ENCODE measurements at places on chromosomes 7 and 10.
A peak's percentile ranks its signal among the peaks of the same experiment; 100 is the strongest.

DNA sequence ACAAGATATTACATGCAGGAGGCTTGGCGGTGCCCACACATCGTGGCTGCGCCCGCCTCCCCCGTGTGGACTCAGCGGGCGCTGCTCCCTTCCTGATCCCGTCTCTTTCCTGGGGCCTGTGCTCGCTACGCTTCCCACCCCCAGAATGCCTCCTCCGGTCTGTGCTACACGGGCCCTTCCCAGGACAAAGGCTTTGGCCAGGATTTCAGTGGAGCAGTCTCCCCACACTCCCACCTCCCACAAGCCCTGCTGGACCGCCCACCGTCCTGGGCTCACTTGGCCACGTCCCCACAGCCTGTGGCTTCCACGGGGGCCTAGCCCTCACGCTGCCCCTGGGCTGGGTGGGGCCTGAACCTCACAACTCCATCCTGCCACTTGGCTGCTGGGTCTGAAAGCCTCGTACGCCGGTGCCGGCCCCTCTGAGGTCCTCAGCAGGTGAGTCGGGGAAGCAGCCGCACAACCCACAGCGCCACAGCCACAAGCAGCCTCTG is 17.3 kb downstream of the CFAP46 start:
- DNase-seq, result no peak

DNA sequence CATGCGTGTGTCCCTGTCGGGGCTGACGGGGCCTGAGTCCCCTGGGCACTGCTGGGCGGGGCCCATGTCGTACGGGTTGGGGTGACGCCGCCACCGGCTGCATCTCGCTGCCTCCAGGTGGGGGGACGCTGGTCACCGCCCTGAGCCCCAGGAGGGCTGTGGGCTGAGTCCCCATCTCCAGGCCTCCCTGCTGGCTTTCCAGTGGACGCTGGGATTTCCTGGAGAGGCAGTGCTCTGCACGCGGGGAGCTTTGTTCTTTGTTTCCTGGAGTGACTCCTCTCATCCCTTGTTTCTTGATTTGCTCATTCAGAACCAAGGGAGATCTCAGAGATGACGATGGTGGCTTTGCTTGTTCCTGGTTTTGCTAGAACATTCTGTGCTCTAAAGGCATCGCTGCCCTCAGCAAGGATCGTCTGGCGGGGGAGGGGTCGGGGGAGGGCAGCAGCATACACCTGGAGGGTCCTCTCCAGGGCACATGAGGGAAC is 21.0 kb downstream of the PWWP2B start:
- DNase-seq, result no peak

DNA sequence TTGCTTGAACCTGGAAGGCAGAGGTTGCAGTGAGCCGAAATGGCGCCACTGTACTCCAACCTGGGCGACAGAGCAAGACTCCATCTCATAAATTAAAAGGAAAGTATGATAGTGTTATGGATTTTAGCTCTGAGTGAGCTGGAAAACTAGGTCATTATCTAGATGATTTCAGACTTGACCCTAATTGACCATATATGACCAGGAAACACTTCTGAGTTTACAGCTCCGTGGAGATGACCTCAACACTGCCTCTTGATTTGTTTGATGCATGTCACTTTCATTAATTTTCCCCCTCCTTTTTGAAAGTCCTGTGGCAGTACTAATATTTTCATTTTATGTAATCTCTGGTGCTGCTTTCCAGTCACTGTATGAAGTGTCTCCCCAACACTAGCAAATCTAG is 7.8 kb upstream of the SEC61A2 start:
- DNase-seq, result no peak

DNA sequence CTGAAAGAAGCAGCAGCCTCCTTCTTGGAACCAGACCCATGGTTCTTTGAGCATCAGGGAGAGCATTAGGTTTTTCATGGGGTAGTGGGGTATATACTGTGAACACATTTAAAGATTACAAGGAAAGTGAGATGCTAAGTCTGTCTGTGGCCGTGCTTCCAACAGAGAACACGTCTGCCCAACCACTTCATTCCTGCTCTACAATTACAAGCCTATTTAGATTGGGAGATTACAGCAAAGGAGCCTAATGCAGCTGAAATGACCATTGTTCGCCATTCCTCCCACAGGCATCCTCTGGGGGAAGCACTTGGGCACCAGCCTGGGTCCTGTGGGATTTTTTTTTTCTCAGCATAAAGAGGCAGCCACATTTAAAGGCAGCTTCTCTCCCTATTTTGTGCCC is 536.4 kb downstream of the XPNPEP1 start:
- no peak for DNase-seq

DNA sequence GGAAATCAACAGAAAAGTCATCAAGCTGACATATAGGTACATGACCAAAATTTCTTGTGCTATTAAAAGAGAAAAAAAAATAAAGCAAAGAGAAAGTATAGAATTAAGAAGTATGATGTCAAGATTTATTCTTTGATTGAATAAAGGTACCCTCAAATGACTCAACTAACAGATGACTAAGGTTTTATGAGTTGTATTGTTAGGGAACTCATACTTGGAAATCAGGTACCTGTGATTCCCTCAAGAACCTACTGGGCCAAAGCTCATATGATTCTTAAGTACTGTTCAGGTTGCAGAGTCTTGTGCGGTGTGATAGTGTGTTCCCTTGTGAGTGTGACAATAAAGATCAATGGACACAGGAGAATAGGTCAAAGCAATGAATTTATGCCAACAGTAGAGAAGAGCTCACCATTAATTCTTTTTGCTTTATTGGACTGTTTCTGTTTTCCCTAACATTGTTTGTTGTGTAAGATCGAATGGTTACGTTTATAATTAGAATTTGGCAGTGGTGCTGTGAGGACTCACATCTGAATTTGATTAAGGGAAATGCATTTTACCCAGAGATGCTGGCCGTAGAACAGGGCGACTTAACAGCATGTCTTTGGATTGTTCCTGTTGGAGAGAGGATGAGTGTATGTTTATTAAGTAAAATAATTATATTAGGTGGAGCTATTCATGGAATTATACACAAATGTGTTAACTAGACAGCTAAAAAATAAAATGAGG is 293.2 kb upstream of the SEMA3D start:
- no peak for DNase-seq

GRCh38 chr10:26085549-26085948 is 131.0 kb upstream of the GAD2 start:
- DNase-seq, result no peak

DNA sequence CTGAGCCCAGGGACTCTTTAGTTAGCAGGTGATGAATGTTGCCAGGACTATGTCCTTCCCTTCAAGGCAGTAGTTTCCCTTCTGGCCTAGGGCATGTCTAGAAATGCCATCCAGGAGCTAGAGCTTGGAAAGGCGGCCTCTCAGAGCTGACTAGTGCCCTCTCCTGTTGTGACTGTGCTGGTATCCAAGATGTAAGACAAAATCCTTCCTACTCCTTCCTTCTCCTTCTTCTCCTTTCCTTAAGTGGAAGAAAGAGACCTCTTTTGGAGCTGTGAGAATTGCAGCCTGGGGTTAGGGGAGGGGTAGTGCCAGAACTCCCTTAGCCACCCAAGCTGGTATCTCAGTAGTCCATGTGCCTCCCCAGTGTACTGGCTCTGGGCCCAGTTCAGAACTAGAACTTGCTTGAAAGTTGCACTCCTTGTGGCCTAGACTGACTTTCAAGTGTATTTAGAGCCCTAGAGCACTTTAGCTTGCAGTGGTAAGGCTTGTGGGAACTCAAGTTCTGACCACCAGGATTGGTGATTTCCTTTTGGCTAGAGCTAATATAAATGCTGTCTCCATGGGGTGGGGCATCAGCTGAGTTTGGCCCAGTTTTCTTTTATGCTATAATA is 118.8 kb downstream of the NPSR1 start:
- DNase-seq, result no peak

DNA sequence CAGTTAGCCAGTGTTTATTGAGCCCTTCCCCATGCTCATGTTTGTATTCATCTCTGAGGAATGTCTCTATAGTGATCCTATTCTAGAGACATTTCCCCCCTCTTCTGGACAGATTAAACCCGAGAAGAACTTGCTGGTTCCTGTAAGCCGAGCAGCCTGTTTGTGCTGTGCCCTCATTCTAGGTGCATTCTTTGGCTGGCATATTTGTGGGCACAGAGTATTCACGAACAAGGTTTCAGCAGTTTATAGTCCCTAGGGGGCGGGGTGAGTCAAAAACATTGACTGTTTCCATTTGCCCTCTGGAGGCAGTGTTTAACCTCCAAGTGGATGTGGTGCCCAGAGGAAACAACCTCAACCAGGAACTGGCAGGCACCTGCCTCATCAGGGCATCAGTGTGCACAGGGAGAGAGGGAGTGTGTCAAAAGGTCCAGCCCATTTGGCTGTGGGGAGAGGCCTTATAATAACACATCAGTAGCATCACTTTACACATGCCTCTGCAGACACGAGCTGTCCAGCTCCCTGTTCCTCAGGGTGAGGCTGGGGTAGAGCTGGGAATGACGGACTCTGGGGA is 273.3 kb upstream of the LRGUK start:
- no peak for DNase-seq

DNA sequence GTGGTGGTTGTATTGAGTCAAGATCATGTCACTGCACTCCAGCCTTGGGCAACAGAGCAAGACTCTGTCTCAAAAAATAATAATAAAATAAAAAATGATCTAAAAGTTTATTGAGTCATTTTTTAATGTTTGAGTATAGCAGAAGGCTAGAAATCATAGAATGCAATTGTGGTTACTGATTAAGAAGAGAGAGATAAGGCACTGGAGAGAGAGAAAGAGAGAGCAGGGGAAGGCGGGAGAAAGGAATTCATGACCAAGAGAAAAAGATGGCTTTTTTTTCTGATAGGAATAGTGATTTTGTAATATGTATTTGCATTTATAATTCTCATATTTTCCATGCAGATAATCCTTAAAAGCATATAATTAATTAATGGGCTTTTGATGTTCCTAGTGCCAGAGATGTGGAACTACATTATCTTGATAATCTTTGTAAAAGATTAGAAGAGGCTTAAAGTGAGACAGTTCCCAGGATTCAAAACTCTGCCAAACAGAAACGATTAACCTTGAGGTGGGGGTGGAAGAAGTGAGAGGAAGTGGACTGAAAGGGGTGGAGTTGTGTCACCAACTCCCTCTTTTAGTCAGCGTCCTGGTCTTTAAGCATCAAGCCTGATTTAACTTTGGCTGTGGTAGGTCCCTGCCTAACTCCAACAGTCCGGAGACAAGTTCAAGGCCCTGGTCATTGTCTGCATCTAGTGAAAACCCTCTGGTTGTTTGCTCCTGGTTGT is 76.2 kb downstream of the CHN2 start:
- DNase-seq, result no peak

GRCh38 chr10:18607503-18608378 is 43.6 kb downstream of the NSUN6 start:
- no peak for DNase-seq

DNA sequence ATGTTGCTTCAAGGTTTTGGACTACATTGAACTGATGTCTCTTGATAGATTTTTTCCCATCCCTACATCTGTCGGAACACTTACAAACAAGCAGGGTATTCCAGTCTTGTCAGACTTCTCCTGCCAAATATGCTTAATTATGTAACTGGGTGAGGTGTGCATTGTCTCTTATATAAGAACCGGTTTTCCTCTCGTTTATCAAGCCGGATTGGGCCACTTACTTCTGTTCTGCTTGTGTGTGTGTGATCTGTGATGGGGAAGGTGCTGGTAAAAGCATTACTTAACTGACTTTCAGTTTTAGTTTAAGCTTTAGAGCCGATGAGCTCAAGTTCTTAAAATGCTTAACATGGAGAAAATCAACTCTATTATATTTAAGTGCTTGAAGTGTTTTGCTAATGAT is 57.9 kb downstream of the OTUD1 start:
- DNase-seq, result no peak

DNA sequence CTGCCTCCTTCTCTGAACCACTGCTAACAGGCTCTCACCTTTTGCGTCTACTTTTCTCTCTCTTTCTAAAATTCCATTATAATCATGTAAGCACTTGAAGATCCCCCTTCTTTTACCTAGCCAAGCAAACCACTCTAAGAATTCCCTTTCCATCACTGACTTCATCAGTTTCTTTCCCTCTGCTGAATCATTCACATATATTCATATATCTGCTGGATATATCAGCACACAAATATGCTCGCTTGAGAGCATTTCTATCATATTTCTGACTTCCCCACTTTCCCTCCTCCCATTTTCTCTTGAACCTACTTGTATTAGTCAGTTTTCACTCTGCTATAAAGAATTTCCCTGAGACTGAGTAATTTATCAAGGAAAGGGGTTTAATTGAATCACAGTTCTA is 84.2 kb upstream of the LRRN3 start:
- no peak for DNase-seq

DNA sequence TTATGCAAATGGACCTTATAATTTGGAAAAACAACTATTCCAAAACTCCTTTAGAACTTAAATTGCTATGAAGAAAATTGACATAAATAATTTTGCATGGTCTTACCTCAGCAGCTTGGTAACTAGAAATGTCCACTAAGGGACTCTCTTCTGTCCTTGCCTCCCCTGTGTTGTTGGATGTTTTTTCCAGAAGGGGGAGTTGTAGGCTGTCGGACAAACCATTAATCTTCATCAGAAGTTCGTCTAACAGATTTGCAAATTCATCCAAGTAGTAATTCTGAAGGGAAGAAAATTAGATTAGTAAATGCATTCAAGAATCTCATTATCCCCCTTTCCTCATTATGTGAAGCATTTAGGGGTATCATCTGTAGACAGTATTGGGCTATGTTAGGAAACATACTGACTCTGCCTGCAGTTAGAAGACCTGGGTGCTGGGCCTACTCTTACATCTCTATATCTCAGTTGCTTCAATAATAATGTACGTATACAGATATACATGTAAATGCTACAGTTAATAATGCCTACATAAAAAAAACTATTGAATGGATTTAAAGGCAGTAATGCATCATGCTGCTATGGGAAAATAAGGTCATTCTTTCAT is 155.6 kb downstream of the PKD1L1 start:
- DNase-seq, result no peak

GRCh38 chr10:86220626-86221025 is 146.0 kb downstream of the GRID1 start:
- DNase-seq, result no peak

DNA sequence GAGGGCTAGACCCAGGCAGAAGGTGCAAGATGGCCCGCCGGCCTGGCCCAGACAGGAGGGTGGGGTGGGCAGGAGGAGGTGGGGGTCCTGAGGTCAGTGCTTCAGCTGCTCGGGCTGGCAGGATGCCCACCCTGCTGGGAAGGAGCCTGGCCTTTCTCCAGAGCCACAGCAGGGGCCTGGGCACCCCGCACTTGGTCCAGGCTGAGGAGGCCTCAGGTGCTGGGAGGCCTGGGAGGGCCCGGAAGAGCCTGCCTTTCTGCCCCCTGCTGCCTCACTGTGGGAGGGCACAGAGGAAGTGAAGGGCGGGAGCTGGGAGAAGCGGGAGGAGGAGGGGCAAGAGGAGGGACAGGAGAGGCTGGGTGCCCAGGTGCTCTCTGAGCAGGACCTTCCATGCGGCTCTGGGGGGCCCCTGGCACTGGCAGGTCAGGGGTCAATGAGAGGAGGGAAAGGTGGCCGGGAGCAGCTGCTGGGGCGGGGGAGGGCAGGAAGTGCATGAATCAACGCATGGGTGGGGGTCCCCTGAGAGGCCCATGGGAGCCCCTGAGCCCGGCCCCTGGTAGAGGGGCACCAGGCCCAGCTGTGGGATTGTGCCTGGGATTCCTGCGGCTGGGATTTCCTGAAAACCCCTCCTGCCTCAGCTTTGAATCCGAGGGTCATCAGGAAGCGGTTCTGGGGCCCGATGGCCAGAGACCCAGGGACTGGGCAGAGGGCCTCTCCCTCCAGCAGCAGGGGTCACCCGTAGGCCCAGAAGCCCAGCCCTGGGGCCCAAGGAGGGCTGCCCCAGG is 49.9 kb downstream of the PWWP2B start:
- peak; percentile 74 for DNase-seq

All from stimulated activated CD8-positive, alpha-beta memory T cell treated with anti-CD3 and anti-CD28 coated beads, Interleukin-15, amount 100 ng/mL, for 48 hours (primary cell).